ENCODE measurements at places on chromosomes 6 and 20.
A peak's percentile ranks its signal among the peaks of the same experiment; 100 is the strongest.

DNA sequence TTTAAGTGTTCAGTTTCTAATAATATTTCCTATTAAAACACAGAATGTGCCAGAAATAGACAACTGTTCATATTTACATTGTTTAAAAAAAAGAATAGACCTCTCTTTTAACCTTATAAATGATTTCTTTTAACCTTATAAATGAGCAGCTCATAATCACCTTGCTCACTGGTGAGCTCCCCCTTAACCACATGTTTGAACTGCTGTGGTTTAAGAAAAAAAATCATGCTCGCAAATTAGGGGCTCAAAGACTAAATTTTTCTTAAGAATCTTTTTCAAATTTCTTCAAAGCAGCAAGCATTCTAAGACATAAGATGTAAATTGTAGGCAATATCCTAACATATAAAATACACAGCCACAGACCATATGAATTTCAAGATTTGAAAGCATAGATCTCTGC lies 32.8 kb downstream of the FAM8A1 start:
- DNase-seq = no peak

DNA sequence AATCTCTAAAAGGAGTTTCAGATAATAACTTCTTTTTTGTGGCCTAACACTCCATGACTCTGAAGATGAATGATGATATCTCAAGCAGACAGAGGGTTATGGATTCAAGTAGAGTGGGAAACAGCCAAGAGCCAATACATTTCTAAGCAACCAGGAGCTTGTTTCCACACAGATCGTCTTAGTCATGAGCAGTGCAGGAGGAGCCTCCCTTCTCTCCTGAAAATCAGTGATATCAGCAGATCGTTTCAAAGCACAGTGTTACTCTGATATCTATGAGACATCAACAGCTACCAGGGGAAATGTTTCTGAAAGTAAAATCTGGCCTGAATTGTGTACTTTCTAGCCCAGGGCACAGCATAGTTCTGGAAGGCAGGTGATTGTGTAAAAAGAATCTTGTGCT lies 11.5 kb downstream of the ADGRG6 start:
- DNase-seq = no peak

GRCh38 chr20:36102306-36102705 lies 52.2 kb upstream of the EPB41L1 start:
- no peak for DNase-seq

DNA sequence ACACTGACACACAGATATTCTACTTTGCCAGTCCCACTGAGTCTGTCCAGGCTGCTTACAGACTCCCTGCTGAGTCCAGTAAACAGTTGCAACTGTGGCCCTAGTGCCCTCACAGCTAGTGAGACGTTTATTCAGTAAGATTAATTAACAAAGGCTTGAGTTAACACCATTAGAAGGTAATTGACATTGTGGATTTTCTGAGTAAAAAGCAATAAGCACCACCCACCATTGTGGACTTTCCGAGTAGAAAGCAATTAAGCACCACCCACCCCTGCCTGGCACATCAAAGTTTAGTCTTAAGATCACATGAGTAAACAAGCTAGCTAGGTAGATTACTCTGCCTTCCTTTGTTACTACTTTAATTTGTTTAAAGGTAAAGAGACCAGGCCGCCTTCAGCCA lies 408.6 kb upstream of the IMPG1 start:
- no peak for DNase-seq

- DNase-seq = no peak
Measured at GRCh38 chr6:135722679-135723078, 128.8 kb upstream of the PDE7B start.

- DNase-seq = no peak
Measured at GRCh38 chr6:54361734-54362133, 53.5 kb downstream of the TINAG start.

DNA sequence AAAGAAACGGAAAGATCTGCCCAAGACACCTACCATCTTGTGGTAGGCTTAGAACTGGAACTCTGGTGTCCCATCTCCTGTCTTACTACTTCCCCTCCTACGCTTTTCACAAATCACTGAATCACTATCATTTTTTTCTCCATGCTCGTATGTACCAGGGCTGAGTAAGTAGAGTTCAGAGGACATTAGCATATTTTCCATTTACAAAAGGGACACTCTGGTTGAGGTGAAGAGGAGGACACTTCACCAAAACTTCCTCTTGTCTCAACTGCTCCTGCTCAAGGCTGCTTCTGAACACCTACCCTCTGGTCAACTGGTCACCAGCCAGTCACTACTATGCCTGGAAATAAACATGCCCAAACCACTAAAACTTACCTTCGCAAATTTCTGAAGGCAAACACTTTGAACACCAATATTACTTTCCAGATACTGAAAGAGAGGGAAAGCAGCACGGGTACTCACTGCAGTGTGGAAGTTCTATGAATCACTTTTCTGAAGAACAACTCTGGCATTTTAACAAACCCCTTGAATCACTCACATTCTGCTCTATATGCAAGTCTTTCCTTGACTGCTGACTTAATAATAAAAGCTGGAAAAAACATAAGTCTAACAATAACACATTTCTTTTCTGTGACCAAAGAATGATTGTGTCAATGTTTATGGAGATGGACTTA lies 123.3 kb downstream of the INSM1 start:
- no peak for DNase-seq

DNA sequence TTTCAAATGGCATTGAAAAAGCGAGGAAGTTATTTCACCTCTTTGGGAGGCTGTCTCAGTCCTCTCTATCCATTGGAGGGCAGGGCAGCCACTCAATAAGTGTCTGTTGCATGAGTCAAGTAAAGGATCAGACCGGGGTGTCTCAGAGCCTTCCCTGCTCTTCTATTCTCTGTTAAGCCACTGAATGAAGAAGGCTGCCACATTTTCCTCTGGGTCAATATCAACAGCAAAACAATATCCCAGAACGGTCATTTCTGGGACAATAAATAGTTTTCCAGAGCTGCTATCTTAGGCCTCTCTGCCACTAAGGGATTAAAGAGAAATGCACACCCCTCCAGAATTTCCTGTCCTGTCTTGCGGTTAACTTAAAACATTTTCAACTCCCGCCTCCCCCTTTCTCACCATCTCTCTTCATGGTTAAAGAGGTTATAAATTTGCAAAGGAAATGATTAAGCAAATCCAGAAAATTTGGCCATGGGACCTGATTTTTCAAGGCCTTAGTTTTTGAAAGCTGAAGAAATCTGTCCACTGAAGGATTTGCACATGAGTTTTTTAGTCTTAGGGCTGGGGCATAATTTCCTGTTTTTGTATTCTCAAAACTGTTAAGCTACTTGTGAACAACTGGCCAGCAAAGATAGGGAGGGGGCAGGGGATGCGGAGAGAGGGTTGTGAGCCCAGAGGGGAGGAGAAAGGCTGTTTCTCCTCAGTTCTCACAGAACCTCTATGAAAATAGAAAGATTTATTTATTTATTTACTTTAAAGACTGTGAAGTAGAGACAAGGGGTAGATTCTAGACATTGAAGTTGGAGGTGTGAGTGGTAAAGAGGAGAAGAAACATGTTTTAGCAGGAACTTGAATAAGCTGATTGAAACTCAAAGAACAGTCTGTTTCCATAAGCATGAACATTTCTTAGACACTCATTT lies 135.7 kb downstream of the BCAS1 start:
- DNase-seq = no peak

- peak; percentile 75 for DNase-seq
Measured at GRCh38 chr20:57390604-57391438, at the start of gene RBM38. RBM38 (plus strand) TSS chr20:57391396; CDS start chr20:57391582, 186 bp downstream.

- no peak for DNase-seq
Measured at GRCh38 chr20:22531756-22532155, 52.6 kb downstream of the FOXA2 start.

- no peak for DNase-seq
Measured at GRCh38 chr6:41318261-41318653, 17.2 kb upstream of the NCR2 start.

- DNase-seq = peak; percentile 20
Measured at GRCh38 chr20:2652724-2653555, 508 bp downstream of the NOP56 start.

DNA sequence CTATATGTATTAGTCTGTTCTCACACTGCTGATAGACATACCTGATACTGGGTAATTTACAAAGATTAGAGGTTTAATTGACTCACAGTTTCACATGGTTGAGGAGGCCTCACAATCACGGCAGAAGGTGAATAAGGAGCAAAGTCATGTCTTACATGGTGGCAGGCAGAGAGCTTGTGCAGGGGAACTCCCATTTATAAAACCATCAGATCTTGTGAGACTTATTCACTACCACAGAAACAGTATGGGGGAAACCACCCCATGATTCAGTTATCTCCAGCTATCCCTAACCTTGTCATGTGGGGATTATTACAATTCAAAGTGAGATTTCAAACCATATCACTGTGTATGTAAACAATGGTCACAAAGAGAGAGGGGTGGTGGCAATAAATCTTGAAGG lies 6.6 kb downstream of the CST8 start:
- DNase-seq = no peak

DNA sequence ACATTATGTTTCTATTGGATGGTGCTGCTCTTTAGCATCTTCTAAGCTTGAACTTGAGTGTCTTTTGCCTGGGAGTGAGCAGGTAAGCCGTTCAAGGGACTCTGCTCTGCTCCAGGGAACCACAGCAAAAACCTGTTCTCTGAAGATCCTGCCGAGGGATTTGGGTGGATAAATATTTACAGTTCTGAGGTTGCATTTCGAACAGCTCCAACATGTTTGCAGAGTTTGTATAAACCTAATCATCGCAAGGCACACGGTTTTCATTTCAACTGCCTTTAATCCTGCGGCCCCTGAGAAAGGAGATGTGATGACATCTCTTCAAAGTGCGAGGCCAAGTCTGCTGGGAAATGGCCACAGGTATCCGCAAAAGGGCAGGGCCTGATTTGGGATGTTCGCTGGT lies 293.4 kb downstream of the TFAP2C start:
- no peak for DNase-seq

DNA sequence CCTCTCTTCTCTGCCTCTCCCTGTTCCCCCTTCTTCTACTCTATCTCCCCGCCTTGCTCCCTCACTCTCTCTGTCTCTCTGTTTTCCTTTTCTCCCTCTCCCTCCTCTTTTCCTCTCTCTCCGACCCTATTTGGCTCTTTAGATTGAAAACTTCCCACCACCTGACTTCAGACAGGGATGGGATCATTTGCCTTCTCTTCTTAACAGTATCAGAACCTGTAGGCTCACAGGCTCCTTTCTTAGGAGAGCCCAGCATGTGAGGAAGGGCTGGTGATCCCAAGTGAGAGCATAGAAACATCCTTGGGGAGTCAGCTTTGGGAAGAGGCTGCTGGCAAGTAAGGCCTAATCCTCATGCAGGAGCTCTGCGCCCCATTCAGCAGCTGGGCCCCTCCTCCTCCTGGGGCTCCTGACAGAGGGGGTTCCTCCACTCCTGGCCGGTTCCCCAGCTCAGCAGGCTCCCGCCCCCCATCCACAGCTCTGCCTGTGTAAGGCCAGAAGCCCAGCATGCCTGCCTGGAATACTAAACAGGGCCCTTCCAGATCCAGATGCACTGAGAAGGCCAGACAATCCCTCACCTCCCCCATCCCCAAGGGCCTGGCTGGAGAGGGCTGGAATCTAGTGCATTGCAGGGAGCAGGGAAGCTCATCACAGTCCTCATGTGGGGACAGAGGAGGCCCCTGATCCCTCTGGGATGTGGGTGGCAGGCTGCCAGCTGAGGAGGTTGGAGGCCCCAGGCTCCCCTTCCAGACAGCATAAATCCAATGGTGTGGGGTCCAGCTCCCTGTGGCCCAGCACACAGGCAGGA lies 93.4 kb downstream of the PTPRT start:
- peak; percentile 84 for DNase-seq

DNA sequence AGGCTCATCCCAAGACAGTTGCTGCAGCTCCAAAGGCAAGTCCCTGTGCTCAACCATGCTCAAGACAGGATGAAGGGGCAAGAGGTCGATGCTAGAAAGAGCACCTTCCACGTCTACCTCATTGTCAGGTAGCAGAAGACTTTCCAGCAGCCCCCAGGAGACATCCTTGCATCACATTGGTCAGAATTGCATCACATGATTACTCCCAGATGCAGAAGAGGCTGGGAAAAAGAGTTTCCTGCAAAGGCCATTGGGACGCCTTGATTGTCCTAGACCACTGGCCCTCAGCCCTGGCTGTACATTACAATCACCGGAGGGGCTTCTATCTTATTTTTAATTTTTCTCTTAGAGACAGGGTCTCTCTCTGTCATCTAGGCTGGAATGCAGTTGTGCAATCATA lies 17.3 kb upstream of the ZNF334 start:
- DNase-seq = no peak

GRCh38 chr6:4300917-4301316 lies 165.5 kb upstream of the ECI2 start:
- no peak for DNase-seq

DNA sequence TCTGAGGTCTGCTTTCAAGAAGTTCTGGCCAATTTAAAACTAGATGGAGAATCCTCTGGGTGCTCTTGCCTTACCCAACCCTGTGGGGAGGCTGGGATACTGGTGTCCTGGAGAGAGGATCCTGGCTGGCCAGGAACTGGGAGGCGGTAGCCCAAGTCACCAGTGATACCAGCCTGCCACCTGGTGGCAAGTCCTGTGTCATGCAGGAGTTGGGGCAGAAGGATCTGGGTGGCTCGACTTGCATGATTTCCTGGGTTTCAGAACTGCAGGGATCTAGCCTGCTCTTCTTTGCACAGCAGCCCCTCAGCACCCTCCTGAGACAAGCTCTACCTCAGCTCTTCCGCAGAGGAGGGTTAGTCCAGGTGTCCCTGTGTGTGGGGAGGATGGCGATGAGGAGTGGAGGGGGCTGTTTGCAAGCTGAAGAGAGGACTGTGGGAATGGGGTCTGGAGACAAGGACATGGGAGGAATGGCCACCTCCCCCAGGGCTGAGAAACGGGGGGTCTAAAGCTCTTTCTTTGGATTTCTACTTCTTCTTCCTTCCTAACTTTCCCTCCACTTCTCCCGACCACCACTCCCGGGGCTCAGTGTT lies 4.2 kb downstream of the KCNK17 start:
- DNase-seq = peak; percentile 84

DNA sequence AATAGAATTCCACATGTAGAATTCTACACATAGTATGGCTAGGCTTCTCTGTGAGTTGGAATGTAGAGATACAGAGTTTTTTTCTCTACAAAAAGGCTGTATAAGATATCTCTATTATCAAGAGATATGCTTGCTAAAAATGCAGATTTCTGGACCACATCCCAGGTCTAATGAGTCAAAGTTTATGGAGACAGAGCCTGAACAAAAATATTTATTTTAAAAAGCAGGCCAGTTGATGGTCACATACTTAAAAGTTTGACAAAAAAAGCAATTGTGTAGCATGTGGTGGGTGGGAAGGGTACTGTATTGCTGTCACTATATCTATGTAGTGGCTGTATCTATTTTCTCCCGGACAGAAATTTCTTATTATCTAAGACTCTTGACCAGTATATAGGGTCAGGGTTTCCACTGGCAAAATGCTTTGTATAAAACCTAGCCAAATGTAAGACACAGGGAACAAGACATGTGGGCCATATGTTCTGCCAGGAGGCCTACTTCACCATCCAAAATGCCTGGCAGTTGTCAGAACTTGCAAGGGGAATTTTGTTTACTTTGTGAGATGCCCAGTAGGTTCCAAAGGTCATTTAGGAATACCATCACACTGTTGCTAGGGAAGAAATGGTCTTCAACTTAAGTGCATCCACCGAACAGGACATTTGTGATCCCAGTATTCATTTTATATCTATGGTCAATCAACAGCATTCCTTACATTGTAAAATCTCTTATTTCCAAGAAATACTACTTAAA lies 60.6 kb downstream of the SHPRH start:
- no peak for DNase-seq

GRCh38 chr6:43091436-43091991 lies 15.4 kb downstream of the PTK7 start:
- DNase-seq = no peak

Data from Ammon's horn (tissue), 1 donor.